ENCODE measurements at places on chromosomes 3 and 15. TPM values are rescaled to one million over a fixed set of nuclear protein-coding genes. Genes with fewer than 3 reads are reported as not detected.

GRCh38 chr3:31227131-31227562 lies 305.6 kb upstream of the STT3B start:
- no peak overlapping the region for H3K4me3 ChIP-seq
- no peaks in the 10 kb centered on the region for H3K27me3 ChIP-seq
- no peaks in the 10 kb centered on the region for H3K4me1 ChIP-seq
- no peaks in the 10 kb centered on the region for H3K36me3 ChIP-seq
- no peak for DNase-seq
- H3K27ac ChIP-seq: no peak overlapping the region

GRCh38 chr3:14831916-14832450 lies 13.2 kb downstream of the FGD5 start:
- H3K4me3 ChIP-seq: no peak overlapping the region
- no peaks in the 10 kb centered on the region for H3K4me1 ChIP-seq
- DNase-seq: no peak
- no peak overlapping the region for H3K27ac ChIP-seq

DNA sequence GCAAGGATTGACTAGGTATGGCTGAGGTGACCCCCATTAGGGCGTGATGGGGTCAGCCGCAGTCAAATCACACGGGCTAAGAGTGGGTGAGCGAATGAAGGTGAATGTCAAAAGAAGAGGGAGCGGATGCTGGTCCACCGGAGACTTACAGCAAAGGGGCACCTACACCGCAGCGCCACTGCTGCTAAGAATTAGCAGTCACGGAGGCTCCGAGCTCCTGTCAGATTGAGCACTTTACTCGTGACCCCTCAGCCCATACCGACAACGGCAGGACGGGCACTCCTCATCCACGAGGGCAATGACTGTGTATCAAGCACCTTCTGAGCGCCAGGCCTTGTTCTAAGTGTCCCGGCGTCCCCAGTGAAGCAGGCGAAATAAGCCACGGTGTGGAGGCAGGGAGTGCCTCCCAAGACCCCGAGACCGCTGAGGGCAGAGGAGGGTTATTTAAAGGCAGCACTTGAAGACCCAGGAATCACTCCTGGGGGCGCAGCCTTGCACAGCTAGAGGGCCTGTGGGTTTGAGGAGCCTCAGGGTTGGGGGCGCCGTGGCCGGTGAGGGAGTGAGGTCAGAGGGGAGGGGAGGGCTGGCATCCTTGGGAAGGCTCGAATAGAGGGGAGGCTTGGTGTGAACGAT lies 61.6 kb upstream of the GATA2 start:
- H3K4me3 ChIP-seq: no peak overlapping the region
- H3K27me3 ChIP-seq: no peaks in the 10 kb centered on the region
- H3K36me3 ChIP-seq: no peaks in the 10 kb centered on the region
- H3K4me1 ChIP-seq: no peaks in the 10 kb centered on the region
- peak; percentile 70 for DNase-seq

GRCh38 chr3:21745966-21746365 lies 5.0 kb downstream of the ZNF385D start:
- H3K4me3 ChIP-seq: peak overlapping the region; percentile 100
- H3K27ac ChIP-seq: no peak overlapping the region
- H3K36me3 ChIP-seq: no peaks in the 10 kb centered on the region
- peaks cover 7% of the 10 kb centered on the region for H3K4me1 ChIP-seq
- no peaks in the 10 kb centered on the region for H3K27me3 ChIP-seq

Gene PDZRN3
- total RNA-seq: 62.6 TPM

GRCh38 chr3:1883534-1883933 lies 215.1 kb upstream of the CNTN4 start:
- H3K4me1 ChIP-seq: no peaks in the 10 kb centered on the region
- no peak overlapping the region for H3K27ac ChIP-seq
- H3K36me3 ChIP-seq: no peaks in the 10 kb centered on the region
- H3K27me3 ChIP-seq: no peaks in the 10 kb centered on the region
- DNase-seq: no peak

Gene EXD1
- not detected for total RNA-seq

Gene TRH
- total RNA-seq: not detected

DNA sequence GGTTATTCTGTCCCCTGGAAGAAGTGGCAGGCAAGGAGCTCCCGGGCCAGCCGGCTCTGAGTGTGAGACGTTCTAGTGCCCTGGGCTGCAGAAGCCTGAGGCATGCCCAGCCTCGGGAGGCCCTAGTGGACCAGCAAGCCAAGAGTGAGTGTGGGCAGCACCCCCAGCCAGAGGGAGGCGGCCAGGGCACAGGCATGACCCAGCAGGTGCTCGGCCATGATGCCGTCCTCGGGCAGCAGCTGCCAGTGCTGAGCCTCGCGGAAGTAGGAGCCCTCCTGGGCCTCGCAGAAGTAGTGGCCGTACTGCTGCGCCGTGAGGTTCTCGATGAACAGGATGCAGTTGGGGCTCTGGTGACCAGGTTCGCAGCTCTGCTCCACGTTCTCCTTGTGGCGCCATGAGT lies 23.3 kb downstream of the SEMA7A start:
- no peaks in the 10 kb centered on the region for H3K27me3 ChIP-seq
- H3K4me1 ChIP-seq: no peaks in the 10 kb centered on the region
- no peak for DNase-seq
- H3K36me3 ChIP-seq: no peaks in the 10 kb centered on the region
- no peak overlapping the region for H3K27ac ChIP-seq

GRCh38 chr15:63530235-63530634 lies 25.8 kb downstream of the USP3 start:
- H3K4me1 ChIP-seq: peaks cover 6% of the 10 kb centered on the region
- no peaks in the 10 kb centered on the region for H3K27me3 ChIP-seq
- no peak overlapping the region for H3K4me3 ChIP-seq
- no peaks in the 10 kb centered on the region for H3K36me3 ChIP-seq
- DNase-seq: no peak
- no peak overlapping the region for H3K27ac ChIP-seq

Gene FRMD4B
- 23.5 TPM for total RNA-seq

- H3K36me3 ChIP-seq: no peaks in the 10 kb centered on the region
- H3K27me3 ChIP-seq: no peaks in the 10 kb centered on the region
- DNase-seq: no peak
- H3K4me3 ChIP-seq: no peak overlapping the region
- no peak overlapping the region for H3K27ac ChIP-seq
- H3K4me1 ChIP-seq: no peaks in the 10 kb centered on the region
Observed at GRCh38 chr3:196440696-196441095, 8.5 kb upstream of the UBXN7 start.

- H3K4me3 ChIP-seq: no peak overlapping the region
- H3K36me3 ChIP-seq: peaks cover 10% of the 10 kb centered on the region
- DNase-seq: no peak
- H3K27ac ChIP-seq: no peak overlapping the region
Observed at GRCh38 chr3:11260460-11260859, 11.7 kb upstream of the ATG7 start.

DNA sequence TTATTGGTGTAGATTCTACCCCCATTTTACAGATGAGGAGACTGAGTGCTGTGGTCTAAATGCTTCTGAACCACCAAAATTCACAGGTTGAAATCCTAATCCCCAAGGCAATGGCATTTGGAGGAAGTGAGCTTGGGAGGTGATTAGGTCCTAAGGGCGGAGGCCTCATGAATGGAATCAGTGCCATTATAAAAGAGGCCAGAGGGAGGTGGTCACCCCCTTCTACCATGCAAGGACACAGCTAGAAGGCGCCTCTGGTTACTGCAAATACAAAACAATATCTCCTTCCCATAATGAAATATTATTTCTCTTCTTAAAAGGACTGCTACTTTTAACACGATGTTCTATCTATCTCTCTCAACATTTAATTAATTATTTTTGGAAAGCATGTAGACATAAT lies 223.5 kb downstream of the NEK10 start:
- H3K27me3 ChIP-seq: no peaks in the 10 kb centered on the region
- H3K27ac ChIP-seq: no peak overlapping the region
- H3K4me3 ChIP-seq: no peak overlapping the region
- no peak for DNase-seq

DNA sequence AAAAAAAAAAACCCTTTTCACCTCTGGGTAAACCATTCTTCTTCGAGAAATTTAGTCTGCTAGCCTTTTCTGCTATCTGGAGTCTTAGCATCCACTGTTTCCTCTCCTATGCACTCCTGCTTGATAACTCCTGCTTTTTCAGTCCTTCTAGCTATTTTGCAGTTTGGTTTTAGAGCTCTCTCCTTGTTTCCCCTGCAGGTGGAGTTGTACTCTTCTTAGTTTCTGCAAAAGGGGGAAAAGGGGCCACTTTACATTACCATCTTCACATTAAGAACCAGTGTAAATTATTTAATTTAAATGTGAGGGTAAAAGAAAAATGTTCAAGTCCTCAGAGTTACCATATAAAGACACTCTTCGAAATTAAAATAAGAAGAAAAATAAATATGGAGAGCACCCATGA lies 23.6 kb upstream of the MYLK start:
- no peak for DNase-seq
- no peaks in the 10 kb centered on the region for H3K27me3 ChIP-seq
- H3K36me3 ChIP-seq: no peaks in the 10 kb centered on the region
- no peak overlapping the region for H3K27ac ChIP-seq

Gene ACTC1
- total RNA-seq: 107 TPM

DNA sequence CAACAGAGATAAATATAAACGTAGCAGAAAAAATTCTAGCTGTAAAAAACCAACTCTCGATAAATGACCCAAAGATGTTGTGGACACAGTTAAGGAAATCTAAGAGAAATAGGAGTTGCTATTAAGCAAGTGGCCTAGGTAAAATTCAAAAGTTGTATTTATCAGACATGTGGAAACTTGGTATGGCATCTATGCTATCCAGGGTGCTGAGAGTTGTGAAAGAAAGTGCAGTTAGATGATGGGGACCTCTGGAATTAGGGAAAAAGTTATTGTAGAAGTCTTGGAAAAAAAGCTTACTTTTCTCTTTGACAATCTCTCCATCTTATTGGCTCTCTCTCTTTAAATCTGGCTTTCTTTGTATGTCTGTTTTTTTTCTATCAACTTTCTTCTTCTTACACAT lies 1090.9 kb downstream of the TBL1XR1 start:
- no peak overlapping the region for H3K4me3 ChIP-seq
- H3K4me1 ChIP-seq: no peaks in the 10 kb centered on the region
- no peak overlapping the region for H3K27ac ChIP-seq
- DNase-seq: no peak
- no peaks in the 10 kb centered on the region for H3K36me3 ChIP-seq
- no peaks in the 10 kb centered on the region for H3K27me3 ChIP-seq

DNA sequence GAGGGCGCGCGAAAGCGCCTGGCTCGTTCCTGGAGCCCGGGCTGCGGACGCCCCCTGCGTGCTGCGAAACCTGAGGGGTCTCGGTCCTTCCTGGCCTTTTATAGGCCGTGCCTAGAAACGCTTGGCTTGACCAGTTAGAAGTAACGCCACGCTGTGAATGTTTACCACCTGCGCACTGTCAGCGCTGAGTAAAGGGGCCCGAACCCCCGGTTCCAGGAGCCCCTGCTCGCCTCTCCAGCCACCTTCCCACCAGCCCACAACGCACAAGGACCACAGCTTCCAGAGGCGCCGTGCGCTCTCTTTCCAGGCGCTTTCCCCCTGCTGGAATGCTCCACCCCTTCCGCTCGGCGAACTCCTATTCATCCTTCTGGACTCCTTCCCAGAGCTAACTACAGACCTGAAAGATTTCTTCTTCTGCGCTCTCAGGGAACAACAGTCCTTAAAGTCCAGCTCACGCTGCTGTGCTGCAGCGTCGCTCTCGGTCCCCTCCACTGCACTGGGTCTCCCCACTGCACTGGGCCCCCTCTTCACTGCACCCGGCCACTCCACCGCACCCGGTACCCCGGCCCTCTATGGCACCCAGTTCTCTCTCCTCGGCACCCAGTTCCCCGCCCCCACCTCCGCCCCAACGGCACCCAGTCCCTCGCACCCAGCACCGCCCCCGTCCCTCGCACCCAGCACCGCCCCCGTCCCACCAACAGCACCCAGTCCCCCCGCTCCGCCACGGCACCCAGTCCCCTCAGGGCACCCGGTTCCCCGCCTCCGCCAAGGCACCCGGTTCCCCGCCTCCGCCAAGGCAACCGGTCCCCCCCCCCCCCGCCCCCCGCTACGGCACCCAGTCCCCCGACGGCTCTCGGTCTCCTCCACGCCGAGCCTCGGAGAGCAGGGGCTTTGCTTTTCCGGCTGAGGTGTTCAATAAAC lies 69.8 kb downstream of the SQOR start:
- H3K4me1 ChIP-seq: no peaks in the 10 kb centered on the region
- no peak overlapping the region for H3K27ac ChIP-seq
- no peaks in the 10 kb centered on the region for H3K36me3 ChIP-seq

- H3K4me1 ChIP-seq: no peaks in the 10 kb centered on the region
- H3K36me3 ChIP-seq: peaks cover 1% of the 10 kb centered on the region
- no peak for DNase-seq
- no peak overlapping the region for H3K27ac ChIP-seq
Observed at GRCh38 chr15:77296773-77297337, 123.0 kb downstream of the PEAK1 start.

Gene DPPA4
- not detected for total RNA-seq

DNA sequence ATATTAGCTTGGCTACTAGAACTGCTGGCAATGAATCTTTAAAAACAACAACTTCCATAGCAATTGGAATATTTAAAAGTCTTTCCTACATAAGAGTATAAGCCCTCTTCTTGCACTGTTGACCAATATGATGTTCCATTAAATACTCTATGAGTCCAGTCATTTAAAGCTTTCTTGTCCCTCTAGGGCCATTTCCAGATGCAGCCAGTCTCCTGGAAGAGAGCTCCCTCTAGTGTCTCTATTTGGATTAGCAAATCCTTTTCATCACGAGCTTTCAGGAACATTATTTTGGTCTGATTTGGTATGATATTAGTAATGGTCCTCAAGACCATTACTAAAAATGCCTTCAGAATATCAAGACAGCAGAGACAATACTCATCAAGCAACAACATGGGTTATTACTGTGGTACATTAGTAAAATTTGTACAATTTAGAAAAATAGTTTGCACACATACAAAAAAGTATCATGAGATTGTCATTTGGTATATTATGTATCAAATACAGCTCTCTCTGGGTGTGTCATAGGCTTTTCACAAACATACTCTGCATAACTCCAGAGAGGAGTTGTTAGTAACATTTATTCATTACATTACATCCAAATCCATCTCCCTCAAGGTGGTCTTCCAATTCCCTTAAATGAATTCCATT lies 101.3 kb downstream of the DPH6 start:
- peaks cover 3% of the 10 kb centered on the region for H3K4me1 ChIP-seq
- H3K36me3 ChIP-seq: no peaks in the 10 kb centered on the region
- DNase-seq: no peak

All from aorta (tissue), 5 donors.